NCI-H187 treated with DMSO at 0.1 percent for 48 hours (cell line): ENCODE measurements at places on chromosomes 1 and 21.

DNA sequence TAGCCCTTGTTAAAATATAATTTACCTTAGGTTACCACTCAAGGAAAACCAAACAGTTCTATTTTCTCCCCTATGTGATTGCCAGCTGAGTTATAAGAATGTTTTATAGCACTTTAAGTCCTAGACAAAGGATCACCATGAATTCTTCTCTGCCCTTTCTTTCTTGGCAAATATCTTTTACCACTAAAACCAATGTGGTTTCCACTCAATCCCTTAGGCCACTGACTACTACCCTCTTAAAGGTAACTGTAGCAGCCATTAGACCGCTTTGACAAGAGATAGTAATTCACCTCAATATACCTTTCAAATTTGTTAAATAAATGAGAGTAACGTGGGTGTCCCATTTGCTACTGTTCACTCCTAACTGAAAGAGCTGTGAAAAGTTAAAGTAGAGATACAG lies 307.9 kb upstream of the PRMT6 start:
- DNase-seq, result no peak

DNA sequence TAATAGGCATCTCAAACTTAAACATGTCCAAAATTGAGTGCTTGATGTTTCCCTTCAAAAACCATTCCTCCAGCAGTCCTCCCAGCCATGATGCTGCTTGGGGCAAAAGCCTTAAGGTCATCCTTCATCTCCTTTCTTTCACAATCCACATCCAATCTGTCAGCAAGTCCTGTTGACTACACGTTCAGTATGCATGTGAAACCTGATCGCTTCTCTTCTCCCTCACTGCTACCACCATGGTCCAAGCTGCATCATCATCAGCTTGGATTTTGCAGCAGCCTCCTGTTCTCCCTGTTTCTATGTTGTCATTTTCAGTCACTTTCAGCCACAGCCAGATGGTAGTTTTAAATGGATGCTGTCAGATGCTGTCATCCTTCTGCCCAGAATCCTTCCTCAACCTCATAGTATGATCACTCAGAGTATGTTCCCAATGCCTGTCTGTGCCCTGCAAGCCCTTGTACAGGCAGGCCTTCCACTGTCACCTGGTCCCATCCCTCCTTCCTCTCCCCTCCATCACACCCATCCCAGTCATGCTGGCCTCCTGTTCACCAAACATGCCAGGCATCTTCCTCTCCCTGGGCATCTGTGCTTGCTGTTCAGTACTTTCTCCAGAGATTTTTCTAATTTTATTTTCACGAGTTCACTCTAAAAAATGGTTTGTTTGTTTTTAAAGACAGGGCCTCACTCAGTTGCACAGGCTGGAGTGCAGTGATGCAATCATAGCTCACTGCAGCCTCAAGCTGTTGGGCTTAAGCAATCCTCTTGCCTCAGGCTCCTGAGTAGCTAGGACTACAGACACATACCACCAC lies 66.0 kb downstream of the SYDE2 start:
- no peak for DNase-seq

GRCh38 chr1:219329578-219329977 lies 155.9 kb downstream of the LYPLAL1 start:
- no peak for DNase-seq

GRCh38 chr1:51910221-51911000 lies 31.9 kb upstream of the NRDC start:
- no peak for DNase-seq

GRCh38 chr21:32211306-32211705 lies 67.5 kb downstream of the MIS18A start:
- no peak for DNase-seq

DNA sequence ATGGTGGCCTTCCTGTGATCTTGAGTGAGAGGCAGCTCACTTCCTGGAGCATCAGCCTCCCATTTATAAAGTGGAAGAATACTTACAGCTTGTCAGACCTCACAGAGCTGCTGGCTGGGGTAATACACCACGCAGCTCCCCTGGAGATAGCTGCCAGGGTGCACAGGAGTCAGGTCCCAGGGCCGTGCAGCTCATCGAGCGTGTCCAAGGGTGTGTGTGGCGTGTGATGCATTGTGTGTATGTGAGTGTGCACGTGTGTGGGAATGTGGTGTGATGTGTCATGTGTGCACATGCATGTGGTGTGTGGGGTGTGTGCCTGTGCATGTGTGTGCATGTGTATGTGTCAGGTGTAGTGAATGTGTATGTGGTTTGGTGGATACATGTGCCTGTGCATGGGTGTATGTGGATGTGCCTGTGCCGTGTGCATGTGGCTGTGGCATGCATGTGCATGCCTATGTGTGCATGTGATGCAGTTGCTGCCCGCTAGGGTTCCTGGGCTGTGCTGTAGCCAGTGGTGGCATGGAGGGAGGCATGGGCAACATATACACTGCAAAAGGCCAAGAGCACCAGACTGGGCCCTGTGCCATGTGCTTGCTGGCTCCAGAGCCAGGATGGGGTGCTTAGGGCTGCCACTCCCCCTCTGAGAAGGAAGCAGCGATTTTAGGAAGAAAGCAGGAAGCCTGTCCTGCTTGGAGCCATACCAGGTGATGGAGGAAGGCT lies 24.6 kb downstream of the WNT3A start:
- DNase-seq, result no peak

- DNase-seq, result no peak
These were observed 28.2 kb upstream of the ANKRD13C start for GRCh38 chr1:70382682-70383081.

DNA sequence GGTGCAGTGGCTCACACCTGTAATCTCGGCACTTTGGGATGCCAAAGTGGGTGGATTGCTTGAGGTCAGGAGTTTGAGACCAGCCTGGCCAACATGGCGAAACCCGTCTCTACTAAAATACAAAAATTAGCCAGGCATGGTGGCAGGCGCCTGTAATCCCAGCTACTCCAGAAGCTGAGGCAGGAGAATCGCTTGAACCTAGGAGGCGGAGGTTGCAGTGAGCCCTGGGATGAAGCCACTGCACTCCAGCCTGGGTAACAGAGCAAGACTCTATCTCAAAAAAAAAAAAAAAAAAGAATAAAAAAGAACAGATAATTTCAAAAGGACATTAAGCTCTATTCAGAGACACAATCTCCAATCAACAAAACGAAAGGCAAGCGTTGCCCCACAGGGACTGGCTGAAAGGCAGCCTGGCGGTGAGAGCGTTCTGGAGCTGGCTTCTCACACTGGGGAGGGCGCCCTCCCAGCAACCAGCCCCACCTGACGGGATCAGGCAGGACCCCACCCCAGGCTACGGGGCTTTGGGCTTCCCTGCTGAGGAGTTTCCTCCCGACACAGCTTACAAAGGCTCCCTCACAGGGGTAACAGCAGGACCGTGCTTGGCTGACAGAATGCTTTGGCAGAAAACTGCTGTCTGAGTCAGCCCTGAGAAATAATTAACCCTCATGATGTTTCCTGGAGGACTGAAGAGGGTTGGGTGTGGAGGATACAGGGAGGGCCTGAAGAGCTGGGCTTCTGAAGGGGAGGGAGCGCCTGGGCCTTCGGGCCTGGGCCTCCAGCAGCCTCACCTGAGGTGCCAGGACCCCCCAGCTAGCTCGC lies 31.1 kb upstream of the SRP9 start:
- DNase-seq, result no peak

DNA sequence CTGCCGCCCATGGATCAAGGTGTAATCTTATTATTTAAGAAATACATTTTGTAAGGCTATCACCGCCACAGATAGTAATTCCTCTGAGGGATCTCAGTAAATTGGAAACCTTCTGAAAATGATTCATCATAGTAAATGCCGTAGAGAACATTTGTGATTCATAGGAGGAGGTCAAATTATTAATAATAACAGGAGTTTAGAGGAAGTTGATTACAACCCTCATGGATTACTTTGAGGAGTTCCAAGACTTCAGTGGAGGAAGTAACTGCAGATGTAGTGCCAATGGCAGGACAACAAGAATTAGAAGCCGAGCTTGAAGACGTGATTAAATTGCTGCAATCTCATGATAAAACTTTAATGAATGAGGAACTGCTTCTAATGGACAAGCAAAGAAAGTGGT lies 280.1 kb downstream of the PTPRC start:
- DNase-seq, result no peak

GRCh38 chr1:178702146-178702545 lies 22.9 kb upstream of the RALGPS2 start:
- DNase-seq, result no peak

GRCh38 chr1:32216566-32216965 lies 5.6 kb downstream of the TMEM234 start:
- DNase-seq, result no peak

DNA sequence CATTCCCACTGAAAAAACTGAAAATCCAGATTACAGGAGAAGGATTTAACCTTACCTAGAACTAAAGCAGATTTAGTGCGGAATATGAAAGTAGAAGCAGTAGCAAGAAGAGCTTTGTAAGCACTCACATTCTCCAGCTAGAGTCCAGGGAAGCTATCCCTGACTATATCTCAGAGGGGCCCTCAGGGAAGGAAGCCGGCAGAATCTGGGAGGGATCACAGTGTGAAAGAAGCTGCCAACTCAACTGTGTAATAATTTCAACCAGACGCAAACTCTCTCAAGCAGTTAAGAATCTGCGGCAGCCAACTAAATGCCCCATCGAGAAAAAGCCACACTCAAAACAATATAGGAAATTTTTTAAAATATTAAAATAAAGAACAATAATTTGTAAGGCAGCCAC lies 163.8 kb downstream of the EIF4G3 start:
- DNase-seq, result no peak

DNA sequence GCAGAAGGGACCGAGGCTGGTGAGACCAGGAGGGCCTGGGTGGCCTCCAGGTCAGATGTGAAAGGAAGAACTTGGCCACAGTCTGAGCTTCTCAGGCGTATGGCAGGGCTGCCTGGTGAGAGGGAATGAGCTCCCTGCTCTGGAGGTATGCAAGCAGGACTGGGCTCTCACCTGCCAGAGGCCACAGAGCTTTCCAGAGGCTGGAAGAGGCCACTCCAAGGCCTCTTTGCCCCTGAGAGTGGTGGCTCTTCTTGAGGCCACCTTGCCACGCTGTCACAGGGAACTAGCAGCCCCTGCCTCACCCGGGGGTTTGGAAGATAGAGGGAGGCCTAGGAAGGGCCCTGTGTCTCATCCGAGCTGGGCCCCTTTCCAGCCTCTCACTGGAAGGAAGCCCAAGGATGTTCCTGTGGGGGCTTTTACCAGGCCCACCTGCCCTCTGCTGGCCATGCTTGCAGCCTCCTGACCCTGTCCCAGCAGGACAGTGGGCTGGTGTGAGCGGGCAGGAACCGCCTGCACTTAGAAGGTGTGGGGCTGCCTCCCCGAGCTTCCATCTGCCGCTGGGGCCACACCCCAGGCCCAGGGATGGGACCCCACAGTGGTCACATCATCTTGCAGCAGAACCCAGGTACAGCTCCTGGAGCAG lies 10.0 kb downstream of the PCSK9 start:
- no peak for DNase-seq

DNA sequence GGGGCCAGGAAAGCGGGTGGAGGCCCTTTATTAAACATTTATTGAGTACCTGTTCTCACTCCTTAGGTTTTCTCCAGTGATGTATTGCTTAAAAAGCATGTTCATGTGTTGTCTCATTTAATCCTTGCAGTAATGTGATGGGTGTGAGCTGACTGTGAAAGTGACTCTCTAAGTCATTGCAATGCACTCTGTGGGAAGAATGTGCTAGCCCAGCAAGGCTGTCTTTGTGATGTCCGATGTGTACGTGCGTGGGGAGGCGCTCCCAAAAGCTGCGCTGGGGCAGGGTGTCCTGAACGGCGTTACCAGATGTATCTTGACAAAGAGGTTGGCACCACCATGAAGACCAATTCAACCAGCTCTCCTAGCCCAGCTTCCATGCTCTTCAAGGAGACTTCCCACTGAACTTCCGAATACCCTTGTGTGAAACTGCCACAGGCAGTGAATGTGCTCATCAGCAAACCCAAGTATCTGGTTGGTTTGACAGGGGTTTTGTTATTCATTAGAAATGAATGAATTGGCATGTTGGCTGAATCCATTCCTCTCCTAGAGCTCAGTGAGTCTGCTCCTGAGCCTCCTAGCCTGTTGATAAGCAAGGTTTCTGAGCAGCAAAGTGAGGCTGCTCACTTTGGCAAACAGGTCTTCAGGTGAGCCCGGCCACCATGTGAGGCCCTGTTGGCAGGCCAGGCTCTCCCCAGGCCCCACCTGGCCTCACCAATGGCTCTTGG lies 28.0 kb downstream of the NUAK2 start:
- DNase-seq, result no peak

DNA sequence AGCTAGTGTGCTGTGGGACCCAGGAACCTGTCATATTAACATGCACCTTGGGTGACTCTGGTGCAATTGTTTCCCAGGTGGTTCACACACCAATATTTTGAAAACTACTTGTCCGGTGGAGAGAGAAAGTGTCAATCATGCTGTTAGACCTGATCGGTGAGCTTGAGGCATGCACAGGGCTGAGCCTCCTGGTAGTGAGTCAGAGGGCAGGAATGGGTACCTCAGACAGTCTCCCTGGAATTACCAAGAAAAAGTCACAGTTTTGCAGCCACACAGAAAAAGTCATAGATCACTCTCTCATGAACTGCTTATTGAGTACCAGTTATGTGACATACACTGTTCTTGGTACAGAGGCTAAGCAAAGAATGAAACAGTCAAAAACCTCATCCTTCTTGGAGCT lies 140.1 kb upstream of the NFIA start:
- no peak for DNase-seq

- DNase-seq, result no peak
These were observed 31.4 kb downstream of the IQGAP3 start for GRCh38 chr1:156540955-156541354.

DNA sequence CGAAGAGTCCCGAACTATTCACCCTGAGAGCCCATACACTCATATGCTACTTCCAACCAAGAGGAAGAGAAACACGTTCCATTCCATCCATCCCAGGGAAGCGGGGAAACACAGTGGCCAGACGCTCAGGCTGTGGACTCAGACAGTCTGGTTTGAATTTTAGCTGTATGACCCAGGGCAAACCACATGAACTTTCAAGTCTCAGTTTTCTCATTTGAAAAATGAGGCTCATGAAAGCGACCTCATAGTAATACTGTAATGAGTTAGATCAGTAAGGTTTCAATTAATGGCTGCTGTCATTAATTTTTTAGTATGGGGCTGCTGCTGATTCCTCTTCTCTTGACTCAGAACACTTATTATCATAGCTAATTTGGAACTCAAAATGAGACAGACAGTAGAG lies 1.5 kb downstream of the FCRL4 start:
- DNase-seq, result no peak

- DNase-seq, result no peak
These were observed 342.2 kb downstream of the OMA1 start for GRCh38 chr1:58204284-58204683.

GRCh38 chr1:186183219-186183618 lies 191.8 kb downstream of the TPR start:
- no peak for DNase-seq

GRCh38 chr1:22888320-22889075 lies 84.2 kb downstream of the LACTBL1 start:
- no peak for DNase-seq
